Dermis blood vessel endothelial cell (primary cell): ENCODE measurements at places on chromosomes 1 and 21.
A peak's percentile ranks its signal among the peaks of the same experiment; 100 is the strongest.

DNA sequence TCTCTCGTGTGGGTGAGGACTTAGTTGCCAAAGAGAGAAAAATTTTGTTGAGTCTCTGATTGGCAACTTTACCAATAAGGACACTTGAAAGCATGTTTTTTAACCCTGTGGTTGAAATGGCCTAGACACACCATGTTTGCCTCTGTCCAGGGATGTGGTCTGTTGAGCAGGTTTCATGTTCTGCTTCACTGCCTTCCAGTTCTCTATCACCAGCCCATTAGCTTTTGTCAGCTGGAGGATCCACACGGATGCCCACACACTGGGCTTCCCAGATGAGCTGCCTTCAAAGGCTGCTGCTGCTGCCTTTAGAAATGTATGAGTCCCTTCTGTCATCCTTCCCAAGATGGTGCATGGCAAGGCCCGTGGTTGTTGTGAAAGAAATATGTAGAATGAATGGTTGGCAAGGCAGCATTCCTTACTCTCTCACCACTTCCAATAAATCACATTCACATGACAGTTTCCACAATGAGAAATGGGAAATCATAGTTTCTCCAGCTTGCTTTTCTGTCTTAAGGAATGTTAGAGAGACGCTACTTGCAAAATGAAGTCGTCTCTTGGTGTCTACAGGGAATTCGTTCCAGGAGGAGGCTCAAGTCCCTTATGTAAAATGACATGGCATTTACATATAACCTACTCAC, 108.2 kb upstream of the SLC35F3 start:
- no peak for DNase-seq

DNA sequence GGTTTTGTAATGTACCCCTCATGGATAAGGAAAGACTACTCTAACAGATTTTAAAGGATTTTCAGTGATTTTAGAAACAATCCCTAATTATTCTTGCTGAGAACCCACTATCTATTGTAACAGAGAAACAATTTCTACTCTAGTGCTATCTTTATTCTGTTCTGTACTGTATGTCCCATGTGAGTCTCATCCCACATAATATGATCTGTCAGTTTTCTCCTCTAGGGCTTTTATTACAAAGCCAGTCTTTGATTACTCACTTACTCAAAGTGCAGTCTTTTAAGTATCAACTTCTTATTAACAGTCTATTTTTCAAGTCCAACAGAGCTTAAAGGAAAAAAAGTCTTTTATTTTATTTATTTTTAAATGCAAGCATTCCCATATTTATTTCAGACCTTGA, 54.8 kb downstream of the CTH start:
- no peak for DNase-seq

GRCh38 chr1:237736372-237737029, 154.2 kb downstream of the ZP4 start:
- DNase-seq, result no peak

- DNase-seq, result no peak
These were observed 10.1 kb downstream of the ZZZ3 start for GRCh38 chr1:77672374-77672773.

- DNase-seq, result peak; percentile 59
These were observed 2.7 kb downstream of the RORC start for GRCh38 chr1:151828921-151829320.

GRCh38 chr1:40339420-40340323, 22.6 kb upstream of the COL9A2 start:
- DNase-seq, result no peak

GRCh38 chr1:161721738-161722343, 497 bp downstream of the FCRLB start:
- DNase-seq, result no peak

DNA sequence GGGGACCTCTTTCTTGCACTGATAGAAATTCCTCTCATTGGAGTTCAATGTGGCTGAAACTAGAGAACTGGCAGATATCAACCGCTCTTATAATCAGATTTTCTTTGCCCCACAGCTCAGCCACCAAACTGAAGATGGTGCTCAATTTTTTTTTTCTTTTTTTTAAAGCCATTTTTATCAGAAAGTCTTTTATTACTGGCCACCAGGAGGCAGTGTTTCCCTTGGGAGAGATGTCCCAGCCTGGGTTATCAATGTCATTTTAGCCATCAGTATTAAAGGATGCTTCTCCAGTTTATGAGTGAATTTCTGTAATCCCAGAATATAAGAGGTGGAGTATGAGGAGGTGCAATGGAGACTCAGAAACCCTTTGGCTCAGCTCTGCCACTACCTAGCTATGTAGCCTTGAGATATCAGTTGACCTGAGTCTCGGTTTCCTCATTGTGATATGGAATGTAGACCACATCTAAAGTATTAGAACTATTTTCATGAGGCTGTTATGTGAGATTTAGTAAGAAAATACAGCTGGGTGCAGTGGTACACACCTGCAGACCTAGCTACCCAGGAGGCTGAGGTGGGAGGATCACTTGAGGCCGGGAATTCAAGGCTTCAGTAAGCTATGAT, 27.6 kb downstream of the CD244 start:
- DNase-seq, result peak; percentile 55

GRCh38 chr1:157652859-157653493, 47.6 kb downstream of the FCRL3 start:
- DNase-seq, result no peak

DNA sequence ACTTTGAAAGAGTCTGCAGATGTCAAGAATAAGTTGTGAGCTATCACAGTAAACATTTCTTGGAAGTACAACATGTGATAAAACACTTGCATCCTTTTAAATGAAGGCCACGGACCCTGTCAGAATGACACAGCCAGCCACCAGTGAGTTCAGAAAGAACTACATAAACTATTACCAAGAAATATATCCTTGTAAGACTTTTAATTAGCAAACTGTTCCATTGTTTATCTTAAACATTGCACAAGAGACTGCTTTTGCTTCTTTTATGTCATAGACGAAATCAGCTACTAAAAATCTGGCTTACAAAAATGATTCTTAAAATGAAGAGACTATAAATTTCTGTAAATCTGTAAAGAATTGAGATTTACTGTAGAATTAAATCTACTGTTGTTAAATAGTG, 17.9 kb downstream of the LRRC7 start:
- no peak for DNase-seq

- DNase-seq, result no peak
These were observed 3.9 kb downstream of the RNF220 start for GRCh38 chr1:44408632-44409602.

GRCh38 chr1:212614453-212615200, 6.1 kb downstream of the ATF3 start:
- no peak for DNase-seq

GRCh38 chr1:216612291-216612690, 110.9 kb downstream of the ESRRG start:
- no peak for DNase-seq

DNA sequence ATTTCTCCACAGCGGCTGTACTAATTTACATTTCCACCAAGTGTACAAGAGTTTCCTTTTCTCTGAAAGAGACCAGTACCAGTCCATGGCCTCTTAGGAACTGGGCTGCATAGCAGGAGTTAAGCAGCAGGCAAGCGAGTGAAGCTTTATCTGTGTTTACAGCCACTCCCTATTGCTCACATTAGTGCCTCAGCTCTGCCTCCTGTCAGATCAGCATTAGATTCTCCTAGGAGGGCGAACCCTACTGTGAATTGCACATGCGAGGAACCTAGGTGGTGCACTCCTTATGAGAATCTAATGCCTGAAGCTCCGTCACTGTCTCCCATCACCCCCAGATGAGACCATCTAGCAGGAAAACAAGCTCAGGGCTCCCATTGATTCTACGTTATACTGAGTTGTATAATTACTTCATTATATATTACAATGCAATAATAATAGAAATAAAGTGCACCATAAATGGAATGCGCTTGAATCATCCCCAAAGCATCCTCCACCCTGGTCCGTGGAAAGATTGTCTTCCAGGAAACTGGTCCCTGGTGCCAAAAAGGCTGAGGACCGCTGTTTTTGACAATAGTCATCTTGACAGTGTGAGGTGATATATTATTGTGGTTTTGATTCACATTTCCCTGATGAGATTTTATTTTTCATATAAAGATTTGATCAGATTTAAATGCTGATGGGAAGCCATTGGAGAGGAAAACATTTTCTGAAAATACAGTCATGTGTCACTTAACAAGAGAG, 45.5 kb upstream of the MRPS6 start:
- DNase-seq, result no peak
